ENCODE measurements at places on chromosomes 4 and X. TPM values are rescaled to one million over a fixed set of nuclear protein-coding genes. Genes with fewer than 3 reads are reported as not detected.

DNA sequence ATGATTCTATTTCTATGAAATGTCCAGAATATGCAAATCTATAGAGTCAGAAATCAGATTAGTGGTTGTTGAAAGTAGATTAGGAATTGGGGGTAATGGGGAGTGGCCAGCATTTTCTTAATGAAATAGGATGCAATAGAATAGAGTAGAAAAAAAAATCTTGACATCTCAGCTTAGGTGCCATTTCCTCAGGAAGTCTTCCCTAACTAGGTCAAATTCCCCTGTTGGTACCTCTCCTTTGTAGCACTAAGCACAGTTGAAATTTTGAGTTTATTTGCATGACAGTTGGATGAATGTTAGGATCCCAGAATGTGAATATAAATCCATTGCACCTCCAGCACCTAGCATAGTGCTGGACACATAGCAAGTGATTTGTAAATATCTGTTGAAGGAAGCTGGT, 30.0 kb upstream of the PDK3 start:
- no peak overlapping the region for H3K4me3 ChIP-seq
- H3K36me3 ChIP-seq: no peaks in the 10 kb centered on the region
- H3K27ac ChIP-seq: no peak overlapping the region
- DNase-seq: no peak

Gene RBMX2
- 25.1 TPM for total RNA-seq

Gene FGFRL1
- total RNA-seq: 17.1 TPM

Gene GABRG1
- not detected for total RNA-seq

- H3K27ac ChIP-seq: no peak overlapping the region
- no peaks in the 10 kb centered on the region for H3K27me3 ChIP-seq
- H3K36me3 ChIP-seq: no peaks in the 10 kb centered on the region
- no peaks in the 10 kb centered on the region for H3K4me1 ChIP-seq
- no peak overlapping the region for H3K4me3 ChIP-seq
- no peak for DNase-seq
Measured at GRCh38 chr4:65546882-65547416, 123.3 kb downstream of the EPHA5 start.

- H3K36me3 ChIP-seq: peaks cover 6% of the 10 kb centered on the region
- peaks cover 60% of the 10 kb centered on the region for H3K4me1 ChIP-seq
- H3K4me3 ChIP-seq: no peak overlapping the region
Measured at GRCh38 chrX:81263059-81263458, 61.2 kb downstream of the SH3BGRL start.
